ENCODE measurements at places on chromosomes 11 and 22. TPM values are rescaled to one million over a fixed set of nuclear protein-coding genes. Genes with fewer than 3 reads are reported as not detected.

The HEPHL1 gene
- total RNA-seq = not detected

DNA sequence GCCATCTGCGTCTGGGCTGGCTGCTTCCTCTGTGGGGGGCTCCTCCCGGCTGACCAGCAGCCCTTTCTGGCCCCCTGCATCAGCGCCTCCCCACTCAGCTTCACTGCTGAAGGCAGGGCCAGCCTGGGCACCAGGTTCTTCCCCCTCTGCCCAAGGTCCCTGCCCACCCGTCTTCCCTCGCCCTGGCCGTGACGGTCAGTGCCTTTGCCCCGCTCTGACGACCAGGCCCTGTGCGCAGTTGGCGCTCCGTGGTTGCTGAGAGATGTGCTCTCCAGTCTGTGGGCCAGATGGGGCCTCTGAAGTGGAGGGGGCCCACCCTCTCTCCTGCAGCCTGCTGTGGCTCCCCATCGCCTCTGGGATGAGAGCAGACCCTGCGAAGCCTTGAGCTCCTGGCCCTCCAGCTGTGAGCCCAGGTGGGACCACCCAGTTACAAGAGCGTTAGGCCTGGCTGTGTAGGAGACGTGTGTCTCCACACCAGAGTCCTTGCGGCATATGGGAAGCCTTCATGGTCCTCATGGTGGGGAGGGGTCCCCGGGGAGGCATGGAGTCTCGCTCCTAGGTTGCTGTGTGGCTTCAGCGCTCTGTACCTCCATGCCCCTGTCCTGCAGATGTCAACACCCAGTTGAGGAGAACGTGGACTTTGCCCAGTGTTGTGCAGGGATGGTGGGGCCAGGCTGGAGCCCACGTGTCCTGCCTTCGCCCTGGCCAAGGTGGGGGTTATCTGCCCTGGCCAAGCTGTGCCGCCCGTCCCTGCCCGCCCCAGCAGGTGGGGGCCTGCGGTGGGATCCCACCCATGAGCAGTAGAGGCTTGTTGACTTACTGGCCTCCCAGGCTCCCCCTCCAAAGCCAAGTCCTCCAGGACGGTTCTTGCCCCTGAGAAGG is 14.2 kb downstream of the LRP5 start:
- no peak for DNase-seq

- no peak for DNase-seq
These were observed 76.1 kb upstream of the UCP3 start for GRCh38 chr11:74084796-74085541.

The RAC2 gene
- total RNA-seq = 18.9 TPM

- DNase-seq = peak; percentile 52
These were observed 729 bp upstream of the CHKB start for GRCh38 chr22:50583294-50583861.

GRCh38 chr22:33062361-33062760 is 4.2 kb upstream of the SYN3 start:
- no peak for DNase-seq

DNA sequence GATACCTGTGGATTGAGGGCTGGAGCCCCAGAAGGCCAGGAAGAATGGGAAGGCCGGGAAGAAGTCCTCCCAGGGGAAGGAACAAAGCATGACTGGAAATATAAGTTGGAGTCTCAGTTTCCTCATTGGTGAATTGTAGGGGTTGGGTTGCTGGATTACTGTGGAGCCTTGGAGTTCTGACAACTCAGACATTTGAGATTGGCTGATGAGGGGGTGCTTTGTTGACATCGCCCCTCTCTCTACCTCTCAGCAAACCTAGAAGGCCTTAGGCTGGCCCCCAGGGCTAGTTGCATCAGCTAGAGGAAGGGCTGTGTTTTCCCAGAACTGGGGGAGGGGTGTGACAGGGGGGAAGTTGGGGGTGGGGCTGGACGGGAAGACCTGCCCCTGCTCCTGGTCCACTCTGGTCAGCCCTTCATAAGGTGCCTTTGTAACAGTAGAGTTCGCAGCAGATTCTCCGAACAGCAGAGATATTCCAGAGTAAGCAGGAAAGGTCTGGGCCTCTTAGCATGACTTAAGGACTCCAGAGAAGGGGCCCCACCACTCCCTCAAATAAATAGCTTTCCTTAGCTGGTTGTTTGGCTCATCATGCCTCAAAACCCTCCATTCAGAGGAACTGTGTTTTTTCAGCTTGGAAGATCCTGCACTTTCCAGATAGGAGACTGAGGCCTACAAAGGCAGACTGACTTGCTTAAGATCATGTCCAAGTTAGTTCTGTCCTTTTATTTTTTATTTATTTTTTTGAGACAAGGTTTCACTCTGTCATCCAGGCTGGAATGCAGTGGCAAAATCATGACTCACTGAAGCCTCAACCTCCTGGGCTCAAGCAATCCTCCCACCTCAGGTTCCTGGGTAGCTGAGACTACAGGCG is 12.5 kb upstream of the THRSP start:
- no peak for DNase-seq

GRCh38 chr22:26168939-26169314 is 335 bp upstream of the SEZ6L start:
- DNase-seq = no peak

DNA sequence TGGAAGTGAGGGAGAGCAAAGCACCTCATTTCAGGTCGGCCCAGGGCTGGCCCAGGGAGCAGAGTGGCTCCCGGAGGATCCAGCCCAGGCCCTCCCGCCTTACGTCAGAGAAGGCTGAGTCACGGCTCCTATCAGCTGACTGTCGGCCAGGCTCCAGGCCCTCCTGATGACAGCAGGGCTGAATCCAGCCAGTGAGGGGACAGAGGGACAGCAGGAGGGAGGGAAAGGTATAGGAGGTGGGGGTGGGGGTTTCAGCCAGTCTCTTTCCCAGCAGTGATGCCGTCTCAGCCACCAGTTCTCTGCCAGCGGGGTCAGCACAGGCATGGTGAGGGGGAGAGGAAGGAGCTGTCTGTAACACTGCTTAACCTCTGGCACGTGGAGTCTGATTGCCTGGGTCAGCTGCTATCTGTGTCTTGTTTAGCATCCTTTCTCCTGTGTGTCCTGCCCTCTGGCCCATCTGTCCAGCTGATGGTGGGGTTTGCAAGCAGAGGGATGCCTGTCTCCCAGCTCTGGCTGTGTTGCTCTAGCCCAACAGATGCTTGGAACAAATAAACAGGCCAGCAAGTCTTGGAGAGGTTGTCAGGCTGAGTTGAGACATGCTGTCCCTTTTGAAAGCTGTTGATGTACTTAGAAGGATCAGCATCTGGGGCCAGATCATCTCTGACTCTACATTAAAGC is 74.0 kb downstream of the ADAMTS15 start:
- DNase-seq = peak; percentile 92

GRCh38 chr11:130278151-130278550 is 36.6 kb downstream of the ZBTB44 start:
- DNase-seq = no peak

- no peak for DNase-seq
These were observed 11.8 kb upstream of the BCR start for GRCh38 chr22:23168391-23169042.

- DNase-seq = no peak
These were observed 538.4 kb downstream of the FAM181B start for GRCh38 chr11:82195283-82195682.

The ADSL gene
- 32.8 TPM for total RNA-seq

The CARD10 gene
- total RNA-seq = 31.6 TPM

The KREMEN1 gene
- total RNA-seq = 21.5 TPM

- peak; percentile 79 for DNase-seq
These were observed at the start of gene TLCD5 for GRCh38 chr11:120324932-120325810. Gene TLCD5 (plus strand): TSS chr11:120325299. CDS start chr11:120327442, 2,143 bp downstream.

The CDC42EP1 gene
- 83.1 TPM for total RNA-seq

DNA sequence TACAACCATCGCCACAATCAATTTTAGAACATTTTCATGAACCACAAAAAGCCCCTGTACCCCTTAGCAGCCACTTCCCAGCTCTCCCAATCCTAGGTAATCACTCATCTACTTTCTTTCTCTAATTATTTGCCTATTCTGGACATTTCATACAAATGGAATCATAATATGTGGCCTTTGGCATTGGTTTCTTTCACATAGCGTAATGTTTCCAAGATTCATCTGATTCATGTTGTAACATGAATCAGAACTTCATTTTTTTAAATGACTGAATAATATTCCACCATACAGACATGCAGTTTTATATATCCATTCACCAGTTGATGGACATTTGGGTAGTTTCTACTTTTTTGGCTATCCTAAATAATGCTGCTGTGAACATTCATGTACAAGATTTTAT is 56.2 kb upstream of the RCN1 start:
- no peak for DNase-seq

GRCh38 chr11:35610631-35611030 is 7.6 kb upstream of the FJX1 start:
- DNase-seq = no peak

DNA sequence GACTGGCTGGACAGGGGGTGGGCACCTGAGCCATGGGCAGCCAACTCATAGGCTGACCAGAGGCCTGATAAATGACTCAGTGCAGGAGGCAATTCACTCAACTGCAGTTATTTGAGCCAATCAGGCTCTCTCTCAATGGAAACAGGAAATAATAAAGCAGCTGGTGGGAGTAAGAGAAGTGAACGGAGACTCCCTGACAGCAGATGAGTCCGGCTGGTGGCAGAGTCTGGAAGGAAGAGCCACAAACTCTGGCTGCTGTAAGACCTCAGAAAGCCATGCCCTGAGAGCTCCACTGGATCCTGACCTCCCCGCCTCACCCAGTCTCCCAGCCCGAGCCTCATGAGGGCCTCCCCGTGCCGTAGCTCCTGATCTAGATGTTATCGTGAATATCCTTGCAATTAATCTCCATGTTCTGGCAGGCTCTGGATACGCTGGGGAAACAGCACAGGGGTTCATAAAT is 69.8 kb downstream of the TRIM29 start:
- no peak for DNase-seq

The OR4D5 gene
- not detected for total RNA-seq

- DNase-seq = no peak
These were observed 73.2 kb upstream of the CLDN5 start for GRCh38 chr22:19597399-19597735.

DNA sequence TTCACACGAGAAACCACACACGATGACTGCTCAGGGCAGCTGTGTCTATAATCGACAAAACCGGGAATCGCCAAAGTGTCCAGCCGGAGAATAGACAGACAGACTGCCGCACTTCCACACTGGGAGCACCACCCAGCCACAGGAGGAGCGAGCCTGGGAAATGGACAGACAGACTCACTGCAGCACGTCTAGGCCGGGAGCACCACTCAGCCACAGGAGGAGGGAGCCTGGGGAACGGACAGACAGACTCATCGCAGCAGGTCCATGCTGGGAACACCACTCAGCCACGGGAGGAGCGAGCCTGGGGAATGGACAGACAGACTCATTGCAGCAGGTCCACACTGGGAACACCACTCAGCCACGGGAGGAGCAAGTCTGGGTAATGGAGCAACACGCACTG is 137.2 kb downstream of the BRD1 start:
- DNase-seq = peak; percentile 15

DNA sequence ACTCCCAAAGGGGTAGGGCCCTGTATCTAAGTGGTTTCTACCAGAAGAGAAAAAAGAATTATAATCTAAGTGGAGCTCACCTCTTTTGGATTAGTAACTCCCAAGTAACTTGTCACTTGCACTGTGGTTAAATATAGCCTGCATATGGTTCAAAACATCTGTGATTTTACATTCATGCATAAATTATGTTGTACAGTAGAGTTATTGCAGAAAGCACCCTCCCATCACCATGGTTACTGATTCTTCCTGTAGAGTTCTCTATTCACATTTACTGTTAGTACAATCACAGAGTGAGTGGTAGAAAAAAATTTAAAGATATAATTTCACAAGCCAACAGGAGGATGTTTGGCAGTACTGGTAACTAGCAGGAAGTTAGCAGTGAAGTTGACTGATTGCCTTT is 80.4 kb downstream of the LRRC4C start:
- no peak for DNase-seq

DNA sequence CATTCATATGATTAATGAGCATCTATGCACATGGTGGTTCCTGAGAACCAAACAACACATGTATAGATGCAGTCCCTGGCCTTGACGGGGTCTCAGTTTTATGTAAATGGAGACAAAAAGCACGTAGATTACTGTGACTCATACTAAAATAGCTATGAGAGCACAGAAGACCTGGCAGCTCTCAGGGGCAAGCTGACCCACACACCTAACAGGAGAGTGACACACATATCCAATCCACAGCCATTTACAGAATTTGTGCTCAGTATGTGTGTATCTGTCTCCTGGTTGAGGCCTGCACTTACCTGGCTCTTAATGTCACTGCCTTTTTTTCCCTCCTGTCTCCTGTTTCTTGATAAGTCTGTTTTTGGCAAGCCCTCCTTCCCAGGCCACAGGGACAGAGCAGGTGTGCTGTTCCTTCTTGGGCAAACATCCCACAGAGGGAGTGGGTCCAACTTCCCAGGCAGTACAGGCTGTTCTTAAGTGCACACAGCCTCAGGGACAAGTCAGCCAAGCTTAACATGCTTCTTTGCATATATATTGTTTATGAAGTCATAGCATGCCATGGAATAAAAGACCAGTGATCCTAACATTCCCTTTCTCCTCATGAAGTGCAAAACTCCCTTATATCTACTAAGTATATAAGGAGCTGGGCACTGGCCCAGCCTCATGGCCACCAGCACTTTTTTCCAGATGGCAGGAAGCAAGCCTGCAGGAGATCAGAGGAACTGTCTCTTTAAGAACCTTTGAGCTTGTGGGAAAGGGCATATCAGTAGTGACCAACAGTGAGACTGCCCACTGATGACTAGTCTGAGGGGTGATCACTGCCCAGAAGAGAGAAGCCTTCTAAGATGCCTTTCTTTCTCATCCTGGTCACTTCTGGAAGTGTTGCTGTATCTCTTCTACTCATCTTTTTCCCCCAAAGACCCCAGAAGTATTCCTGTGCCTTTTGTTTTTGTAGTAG is 124.7 kb upstream of the CCDC90B start:
- DNase-seq = no peak

The NUMA1 gene
- total RNA-seq = 241 TPM

The RPS6KB2 gene
- total RNA-seq = 30.8 TPM

The TBX10 gene
- total RNA-seq = not detected

GRCh38 chr11:68552542-68552941 is 92.0 kb downstream of the PPP6R3 start:
- DNase-seq = no peak

The SNX32 gene
- 2.6 TPM for total RNA-seq

- no peak for DNase-seq
These were observed 150.1 kb downstream of the MN1 start for GRCh38 chr22:27651486-27651885.

GRCh38 chr11:96070453-96070852 is 146.5 kb upstream of the MTMR2 start:
- DNase-seq = no peak

The ZNRF3 gene
- 12.9 TPM for total RNA-seq

DNA sequence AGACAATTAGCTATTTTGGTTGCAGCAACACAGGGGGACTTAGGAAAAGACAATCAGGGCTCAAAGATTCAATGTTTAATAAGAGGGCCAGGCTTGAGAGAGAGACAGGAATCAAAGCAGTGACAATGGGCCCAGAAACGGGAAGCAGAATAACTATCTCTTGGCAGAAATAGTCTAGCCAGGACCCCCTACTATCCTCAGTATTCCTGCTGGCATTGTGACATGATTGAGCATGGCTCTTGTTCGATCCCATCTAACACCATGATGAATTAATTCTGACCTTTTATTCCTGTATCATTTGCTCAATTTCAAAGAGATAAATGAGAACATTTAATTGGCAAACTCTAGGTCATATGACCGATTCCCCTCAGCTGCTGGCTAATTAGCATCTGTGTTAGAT is 12.8 kb upstream of the ANO5 start:
- DNase-seq = no peak

The P4HA3 gene
- total RNA-seq = 0.45 TPM
